Central memory CD8-positive, alpha-beta T cell (primary cell): ENCODE measurements at places on chromosomes 3 and 15.

- peaks cover 23% of the 10 kb centered on the region for H3K4me1 ChIP-seq
- no peaks in the 10 kb centered on the region for H3K27me3 ChIP-seq
- H3K4me3 ChIP-seq: no peak overlapping the region
- no peak for DNase-seq
These were observed 5.7 kb downstream of the PCCB start for GRCh38 chr3:136255672-136256406.

GRCh38 chr3:96931119-96931862 lies 116.9 kb downstream of the EPHA6 start:
- no peak overlapping the region for H3K27ac ChIP-seq
- H3K4me1 ChIP-seq: no peaks in the 10 kb centered on the region
- no peaks in the 10 kb centered on the region for H3K27me3 ChIP-seq
- no peaks in the 10 kb centered on the region for H3K36me3 ChIP-seq
- no peak overlapping the region for H3K4me3 ChIP-seq

GRCh38 chr3:124924741-124925140 lies 9.8 kb downstream of the MUC13 start:
- H3K4me1 ChIP-seq: no peaks in the 10 kb centered on the region
- no peaks in the 10 kb centered on the region for H3K36me3 ChIP-seq
- no peak for DNase-seq
- H3K27ac ChIP-seq: no peak overlapping the region
- H3K4me3 ChIP-seq: no peak overlapping the region
- H3K27me3 ChIP-seq: peaks cover 16% of the 10 kb centered on the region

- no peaks in the 10 kb centered on the region for H3K27me3 ChIP-seq
- peak overlapping the region; percentile 72 for H3K4me3 ChIP-seq
- no peak for DNase-seq
- peak overlapping the region; percentile 96 for H3K27ac ChIP-seq
- peaks cover 62% of the 10 kb centered on the region for H3K4me1 ChIP-seq
These were observed 121.8 kb downstream of the ADAM10 start for GRCh38 chr15:58627701-58628100.

DNA sequence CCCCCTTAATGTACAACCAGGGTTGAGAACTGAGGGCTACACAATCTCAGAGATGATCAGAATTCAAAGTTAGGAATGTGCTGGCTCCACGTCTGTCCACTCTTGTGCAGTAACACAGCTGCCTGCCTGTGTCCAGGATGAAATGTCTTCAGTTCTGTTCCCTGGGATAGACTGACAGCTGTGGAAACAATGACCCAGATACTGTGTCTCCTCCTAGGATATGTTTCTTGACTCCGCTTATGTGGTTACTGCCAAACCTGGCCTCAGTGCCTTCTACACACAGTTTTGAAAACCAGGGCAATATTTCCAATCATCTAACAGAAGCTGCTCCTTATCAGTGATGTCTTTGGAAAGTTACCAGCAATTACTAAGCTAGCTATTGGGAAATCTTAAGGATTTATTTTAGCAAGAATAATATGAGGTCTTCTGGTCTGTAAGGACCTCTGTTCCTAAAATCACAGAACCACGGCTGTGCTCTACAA lies 67.6 kb downstream of the NOX5 start:
- no peak overlapping the region for H3K27ac ChIP-seq
- peaks cover 2% of the 10 kb centered on the region for H3K27me3 ChIP-seq
- DNase-seq: no peak
- H3K4me1 ChIP-seq: peaks cover 6% of the 10 kb centered on the region
- H3K36me3 ChIP-seq: no peaks in the 10 kb centered on the region

DNA sequence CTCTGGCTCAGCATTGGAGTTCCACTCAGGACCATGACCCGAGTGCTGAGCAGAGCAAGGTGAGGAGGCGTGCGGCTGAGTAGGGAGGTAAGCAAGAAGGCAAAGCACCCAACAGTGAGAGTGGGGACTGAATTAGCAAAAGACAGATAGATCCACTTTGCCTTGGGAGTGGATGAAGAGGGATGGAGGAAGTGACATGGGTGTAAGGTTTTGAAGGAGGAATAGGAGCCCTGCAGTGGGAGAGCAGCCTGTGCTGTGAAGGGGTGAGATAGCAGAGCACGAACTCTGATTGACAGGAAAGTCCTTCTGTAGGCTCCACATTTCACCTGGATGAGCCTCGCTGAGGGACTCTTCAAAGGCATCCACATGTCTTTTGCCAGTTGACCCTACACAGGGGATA lies 522.6 kb downstream of the NTRK3 start:
- no peaks in the 10 kb centered on the region for H3K4me1 ChIP-seq
- no peak overlapping the region for H3K4me3 ChIP-seq
- H3K27me3 ChIP-seq: peaks cover 9% of the 10 kb centered on the region

- peak; percentile 5 for DNase-seq
- H3K27me3 ChIP-seq: no peaks in the 10 kb centered on the region
- no peak overlapping the region for H3K4me3 ChIP-seq
- peaks cover 1% of the 10 kb centered on the region for H3K36me3 ChIP-seq
- no peaks in the 10 kb centered on the region for H3K4me1 ChIP-seq
These were observed 167.5 kb downstream of the GOLGA6L4 start for GRCh38 chr15:84402856-84403608.

- no peak overlapping the region for H3K4me3 ChIP-seq
- H3K36me3 ChIP-seq: no peaks in the 10 kb centered on the region
- no peak overlapping the region for H3K27ac ChIP-seq
- DNase-seq: no peak
- no peaks in the 10 kb centered on the region for H3K4me1 ChIP-seq
- no peaks in the 10 kb centered on the region for H3K27me3 ChIP-seq
These were observed 402.6 kb downstream of the OCA2 start for GRCh38 chr15:27696530-27696929.

GRCh38 chr3:41418961-41419691 lies 219.8 kb downstream of the CTNNB1 start:
- no peaks in the 10 kb centered on the region for H3K36me3 ChIP-seq
- no peak overlapping the region for H3K27ac ChIP-seq
- no peaks in the 10 kb centered on the region for H3K27me3 ChIP-seq
- DNase-seq: no peak

- peaks cover 5% of the 10 kb centered on the region for H3K4me1 ChIP-seq
- no peak overlapping the region for H3K4me3 ChIP-seq
- DNase-seq: no peak
- H3K27ac ChIP-seq: no peak overlapping the region
These were observed 1031.8 kb upstream of the NR2F2 start for GRCh38 chr15:95298729-95299128.

DNA sequence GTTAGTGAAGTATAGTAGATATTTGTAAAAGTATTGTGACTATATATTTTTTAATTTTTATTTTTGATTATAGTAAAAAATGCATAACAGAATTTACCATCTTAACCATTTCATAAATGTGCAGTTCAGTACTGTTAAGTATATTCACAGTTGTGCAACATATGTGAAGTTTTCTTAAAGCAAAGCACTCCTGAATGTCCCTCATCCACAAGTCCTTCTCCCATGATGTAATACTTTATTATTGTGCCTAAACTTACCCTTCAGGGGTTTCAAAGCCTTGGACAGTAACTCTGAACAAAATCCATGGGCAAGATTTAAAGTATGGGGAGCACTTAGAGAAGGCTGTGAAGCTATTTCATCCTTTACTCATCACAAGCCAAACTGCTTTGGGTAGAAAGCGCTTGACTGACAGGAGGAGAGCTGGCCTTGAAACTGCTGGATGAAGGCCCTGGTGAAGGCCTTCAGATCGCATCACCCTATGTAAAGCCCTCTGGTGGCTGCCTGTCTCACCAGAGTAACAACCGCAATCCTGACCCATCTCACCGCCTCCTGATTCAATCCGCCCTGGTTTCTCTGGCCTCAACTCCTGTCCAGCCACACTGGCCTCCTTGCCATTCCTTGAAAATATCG lies 28.0 kb downstream of the LSM3 start:
- no peaks in the 10 kb centered on the region for H3K27me3 ChIP-seq
- peaks cover 6% of the 10 kb centered on the region for H3K4me1 ChIP-seq
- DNase-seq: no peak
- no peak overlapping the region for H3K4me3 ChIP-seq

- peaks cover 1% of the 10 kb centered on the region for H3K36me3 ChIP-seq
- no peak overlapping the region for H3K4me3 ChIP-seq
- H3K27ac ChIP-seq: no peak overlapping the region
- H3K27me3 ChIP-seq: peaks cover 34% of the 10 kb centered on the region
These were observed 7.0 kb downstream of the CHST14 start for GRCh38 chr15:40477642-40478327.

DNA sequence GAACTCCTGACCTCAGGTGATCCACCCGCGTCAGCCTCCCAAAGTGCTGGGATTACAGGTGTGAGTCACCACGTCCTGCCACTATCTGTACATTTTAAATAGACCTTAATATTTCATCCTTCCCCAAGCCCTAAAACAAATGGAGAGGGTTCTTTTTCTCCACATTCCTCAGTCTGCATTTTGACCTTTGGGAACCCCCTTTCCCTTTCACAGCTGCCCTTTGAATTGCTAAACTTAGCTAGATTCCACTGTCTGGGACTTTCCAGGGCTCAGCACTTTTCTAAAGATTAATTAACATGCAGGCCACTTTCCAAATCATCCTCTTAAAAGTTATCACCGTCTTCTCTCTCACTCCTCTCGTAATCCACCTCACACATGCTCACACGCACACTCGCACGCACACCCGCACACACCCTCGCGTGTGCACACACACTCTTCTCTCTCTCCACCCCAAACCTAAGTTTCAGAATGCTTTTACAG lies 124.2 kb downstream of the TMCO5A start:
- H3K27me3 ChIP-seq: peaks cover 11% of the 10 kb centered on the region
- no peak for DNase-seq
- no peak overlapping the region for H3K27ac ChIP-seq

DNA sequence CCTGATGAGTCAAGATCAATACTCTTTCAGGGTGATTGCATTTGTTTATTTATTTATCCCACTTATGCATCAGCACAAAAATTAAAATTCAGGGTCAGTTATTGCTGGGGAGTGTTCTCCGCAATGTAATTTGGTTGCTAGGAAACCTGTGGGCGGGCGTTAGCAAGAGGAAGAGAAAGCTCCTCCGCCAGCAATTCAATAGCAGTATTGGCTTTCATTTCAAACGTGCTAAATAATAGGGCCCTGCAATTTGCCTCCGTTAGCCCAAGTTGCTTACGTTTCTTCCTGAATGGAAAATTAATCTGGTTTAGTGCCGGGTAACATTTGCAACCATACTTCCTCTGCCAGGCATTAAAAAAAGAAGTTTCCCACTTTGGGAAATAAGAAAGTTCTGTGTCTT lies 35.5 kb upstream of the PLCL2 start:
- peak; percentile 61 for DNase-seq
- H3K27ac ChIP-seq: peak overlapping the region; percentile 91
- peaks cover 2% of the 10 kb centered on the region for H3K36me3 ChIP-seq
- H3K4me1 ChIP-seq: peaks cover 57% of the 10 kb centered on the region
- H3K27me3 ChIP-seq: no peaks in the 10 kb centered on the region
- peak overlapping the region; percentile 51 for H3K4me3 ChIP-seq

DNA sequence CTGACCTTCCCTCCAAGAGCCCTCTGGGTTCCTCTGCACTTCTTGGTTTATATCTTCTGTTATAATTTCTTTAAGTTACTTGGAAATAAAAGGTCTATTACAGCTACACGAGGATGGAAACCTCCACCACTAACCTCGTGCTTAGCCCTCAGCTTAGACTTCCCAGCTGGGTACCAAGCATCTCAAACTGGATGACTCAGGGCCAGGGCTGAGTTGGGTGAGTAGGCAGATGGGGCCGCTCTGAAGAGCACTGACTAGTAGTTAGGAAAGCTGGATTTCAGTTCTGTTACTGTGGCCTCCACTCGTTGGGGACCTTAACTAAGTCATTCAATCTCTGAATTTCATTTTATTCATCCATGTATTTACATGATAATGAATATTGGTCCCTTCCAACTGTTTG lies 1036.6 kb downstream of the IGSF11 start:
- no peak overlapping the region for H3K27ac ChIP-seq
- H3K4me1 ChIP-seq: no peaks in the 10 kb centered on the region
- H3K27me3 ChIP-seq: no peaks in the 10 kb centered on the region
- DNase-seq: no peak

- no peak overlapping the region for H3K4me3 ChIP-seq
- no peak for DNase-seq
- H3K27me3 ChIP-seq: peaks cover 32% of the 10 kb centered on the region
- no peaks in the 10 kb centered on the region for H3K36me3 ChIP-seq
These were observed 50.0 kb upstream of the NMD3 start for GRCh38 chr3:161171113-161171512.

DNA sequence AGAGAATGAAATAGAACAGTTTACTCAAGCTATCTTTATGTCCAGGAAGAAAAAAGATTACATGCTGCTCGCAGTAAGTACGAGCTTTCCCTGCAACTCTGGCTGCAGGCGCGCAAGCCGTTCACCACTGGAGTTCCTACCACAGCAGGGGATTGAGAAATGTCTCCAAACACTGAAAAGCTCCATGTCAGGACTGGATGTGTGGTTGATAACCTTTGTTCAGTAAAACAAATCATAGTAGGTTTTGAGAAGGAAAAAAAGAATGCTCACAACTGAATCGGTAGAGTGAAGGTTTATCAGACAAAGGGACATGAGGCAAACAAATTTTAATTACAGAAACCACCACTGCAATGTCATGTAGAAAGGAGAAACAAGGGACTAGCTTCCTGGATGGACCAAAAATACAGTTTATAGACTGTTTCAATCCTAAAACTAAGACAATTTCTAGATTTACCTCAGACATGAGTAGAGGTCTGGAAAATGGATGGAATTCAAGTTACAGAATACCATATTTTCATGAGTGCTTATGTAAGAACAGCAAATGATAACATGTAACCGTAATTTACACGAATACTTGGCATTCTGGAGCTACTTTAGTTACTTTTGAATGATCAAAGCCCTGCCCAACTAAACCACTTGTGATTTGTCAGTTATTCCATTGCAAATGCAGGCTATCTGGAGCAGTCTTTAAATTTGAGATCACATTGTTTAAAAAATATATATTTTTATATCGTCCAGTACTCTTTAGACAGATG lies 471.1 kb downstream of the SHQ1 start:
- H3K27ac ChIP-seq: no peak overlapping the region
- peaks cover 14% of the 10 kb centered on the region for H3K36me3 ChIP-seq
- DNase-seq: no peak
- peaks cover 21% of the 10 kb centered on the region for H3K4me1 ChIP-seq
- no peak overlapping the region for H3K4me3 ChIP-seq

- H3K4me3 ChIP-seq: no peak overlapping the region
- DNase-seq: no peak
- peak overlapping the region; percentile 1 for H3K27ac ChIP-seq
These were observed 28.2 kb upstream of the RSL24D1 start for GRCh38 chr15:55224892-55225291.

DNA sequence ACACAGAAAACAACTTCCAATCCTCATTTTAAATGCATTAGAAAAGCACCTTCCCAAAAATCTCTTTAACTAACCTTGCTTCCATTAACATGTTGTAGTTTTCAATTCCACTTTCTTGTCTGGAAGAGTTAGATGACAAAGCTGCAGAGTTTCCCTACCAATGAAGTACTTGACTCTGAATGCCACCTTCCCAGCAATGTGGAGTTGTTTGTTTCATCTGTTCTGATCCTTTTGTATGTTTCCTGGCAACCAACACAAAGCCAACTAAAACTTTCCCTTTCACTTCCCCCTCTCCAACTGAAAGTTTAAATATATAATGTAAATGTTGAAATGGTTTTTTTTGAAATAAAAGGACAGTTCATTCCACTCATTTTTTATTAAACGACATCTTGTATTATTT lies at the start of gene WDR49:
Gene WDR49 (minus strand): TSS at position 183 of the 400 bp plus-strand sequence. CDS start 517 bp downstream, outside the sequence.
- H3K4me1 ChIP-seq: peaks cover 12% of the 10 kb centered on the region
- no peak within 1 kb of the TSS for H3K4me3 ChIP-seq
- H3K27me3 ChIP-seq: peaks cover 19% of the 10 kb centered on the region
- H3K36me3 ChIP-seq: no peaks in the 10 kb centered on the region
